ENCODE measurements at places on chromosomes 1 and 21. TPM values are rescaled to one million over a fixed set of nuclear protein-coding genes. Genes with fewer than 3 reads are reported as not detected.

The IL6R gene
- total RNA-seq: 25.7 TPM

The HAPLN2 gene
- not detected for total RNA-seq

The IL12RB2 gene
- total RNA-seq: not detected

The NR5A2 gene
- 0.32 TPM for total RNA-seq

The PLA2G4A gene
- 7.0 TPM for total RNA-seq
